Stimulated activated CD8-positive, alpha-beta memory T cell treated with anti-CD3 and anti-CD28 coated beads, Interleukin-15, amount 100 ng/mL, for 4 hours (primary cell): ENCODE measurements at places on chromosomes 1 and 21.

DNA sequence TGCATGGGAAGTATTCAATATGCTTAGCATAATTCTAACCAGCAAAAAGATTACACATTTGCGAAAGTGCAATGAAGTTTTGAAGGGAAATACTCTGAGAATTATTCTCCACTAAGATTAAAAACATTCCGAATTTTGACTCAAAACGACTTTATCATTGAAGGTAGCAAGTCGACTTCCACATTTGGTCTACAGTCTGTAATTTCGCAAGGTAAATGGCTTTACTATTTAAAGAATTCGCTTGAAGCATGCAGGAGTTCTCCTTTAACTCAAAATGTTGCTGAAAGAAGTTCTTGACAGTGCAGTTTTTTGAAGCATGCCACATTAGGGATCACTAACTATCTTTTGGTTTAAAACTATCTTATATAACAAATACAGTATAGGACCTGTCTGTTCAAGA is 161.0 kb upstream of the HP1BP3 start:
- DNase-seq: no peak

GRCh38 chr1:151540982-151541377 is 871 bp downstream of the TUFT1 start:
- DNase-seq: no peak

- DNase-seq: no peak
Observed at GRCh38 chr1:246181241-246181640, 325.8 kb downstream of the SMYD3 start.

DNA sequence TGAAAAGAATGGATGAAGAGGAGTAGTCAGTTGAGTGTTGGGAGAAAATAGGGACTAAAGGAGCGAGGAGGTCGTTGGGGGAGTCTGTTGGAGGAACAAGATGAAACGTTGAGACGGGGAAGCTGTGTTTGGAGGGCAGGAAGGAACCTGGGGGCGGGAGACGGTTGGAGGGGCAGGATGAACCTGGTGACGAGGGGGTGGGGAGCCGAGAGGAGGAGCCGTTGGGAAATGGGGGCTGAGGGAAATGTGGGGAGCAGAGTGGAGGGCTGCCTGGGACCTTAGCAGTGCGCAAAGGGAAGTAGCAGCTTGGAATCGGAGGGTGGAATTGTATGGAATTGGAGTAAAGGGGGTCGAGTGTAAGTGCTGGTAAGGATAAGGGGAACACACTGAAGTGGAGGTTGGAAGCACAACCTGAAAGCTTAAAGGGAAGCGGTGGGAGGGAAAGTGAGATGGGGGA is 630 bp downstream of the MTF2 start:
- DNase-seq: no peak

- no peak for DNase-seq
Observed at GRCh38 chr1:73042403-73042802, 760.1 kb upstream of the NEGR1 start.

DNA sequence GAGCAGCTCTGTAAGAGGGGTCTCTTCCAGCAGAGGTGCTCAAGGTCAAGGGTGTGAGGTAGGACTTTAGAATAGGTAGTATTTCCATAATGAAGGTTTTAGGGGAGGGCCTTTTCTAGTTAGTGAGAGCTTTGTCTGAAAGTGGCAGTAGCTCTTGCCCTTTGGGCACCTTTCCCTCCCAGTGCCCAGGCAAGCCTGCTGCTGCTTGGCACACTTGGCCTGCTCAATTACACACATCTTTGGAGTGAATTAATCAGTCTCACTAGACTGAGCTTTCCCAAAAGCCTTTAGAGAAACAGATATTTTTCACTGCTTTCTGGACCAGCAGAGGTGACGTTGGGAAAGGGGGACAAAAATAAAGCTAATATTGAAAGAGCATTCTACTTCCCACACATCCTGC is 48.0 kb downstream of the MAB21L3 start:
- DNase-seq: no peak

DNA sequence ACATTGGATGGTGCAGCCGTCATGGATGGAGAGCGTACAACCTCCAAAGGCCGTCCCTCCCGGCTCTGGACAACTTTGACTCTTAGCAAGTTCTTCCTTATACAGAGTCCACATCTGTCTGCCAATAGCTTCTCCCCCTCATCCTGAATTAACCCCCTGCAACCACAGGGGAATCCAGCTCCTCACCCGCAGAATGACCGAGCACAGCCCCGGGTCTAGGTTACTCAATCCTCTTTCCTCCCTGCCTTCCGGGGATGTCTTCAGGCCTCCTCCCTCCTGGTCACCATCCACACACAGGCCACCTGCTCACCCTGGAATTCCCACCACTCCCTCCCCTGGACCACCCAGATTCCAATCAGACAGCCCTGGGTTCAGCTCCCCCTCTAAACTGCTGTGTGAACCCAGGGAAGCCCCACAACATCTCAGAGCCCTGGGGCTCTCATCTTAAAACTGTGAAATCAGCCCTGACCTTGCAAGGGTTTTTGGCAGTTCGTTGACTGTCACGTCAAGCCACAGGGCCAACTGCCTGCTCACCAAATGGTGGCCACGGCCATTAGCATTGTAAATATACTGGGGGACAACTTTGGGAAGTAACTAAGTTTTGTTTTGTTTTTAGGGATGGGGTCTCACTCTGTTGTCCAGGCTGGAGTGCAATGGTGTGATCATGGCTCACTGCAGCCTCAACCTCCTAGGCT is 54.2 kb downstream of the HSPG2 start:
- DNase-seq: no peak

- DNase-seq: no peak
Observed at GRCh38 chr21:27201197-27201596, 234.3 kb upstream of the ADAMTS5 start.

GRCh38 chr1:167707942-167708341 is 13.8 kb upstream of the MPZL1 start:
- DNase-seq: no peak

DNA sequence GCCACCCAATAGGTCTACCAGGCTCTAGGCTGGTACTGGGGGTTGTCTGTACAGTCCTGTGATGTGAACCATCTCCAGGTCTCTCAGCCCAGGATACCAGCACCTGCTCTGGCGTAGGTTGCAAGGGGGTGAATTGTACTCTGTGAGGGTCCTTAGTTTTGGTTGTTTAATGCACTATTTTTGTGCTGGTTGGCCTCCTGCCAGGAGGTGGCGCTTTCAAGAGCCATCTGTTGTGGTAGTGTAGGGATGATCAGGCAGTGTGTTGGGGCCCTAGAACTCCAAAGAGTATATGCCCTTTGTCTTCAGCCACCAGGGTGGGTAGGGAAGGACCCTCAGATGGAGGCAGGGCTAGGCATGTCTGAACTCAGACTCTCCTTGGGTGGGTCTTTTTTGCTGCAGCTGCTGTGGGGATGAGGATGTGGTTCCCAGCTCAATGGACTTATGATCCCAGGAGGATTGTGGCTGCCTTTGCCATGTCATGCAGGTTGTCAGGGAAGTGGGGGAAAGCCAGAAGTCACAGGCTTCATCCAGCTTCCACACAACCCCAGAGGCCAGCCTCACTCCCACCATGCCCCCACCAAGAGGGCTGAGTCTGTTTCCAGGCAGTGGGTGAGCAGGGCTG is 301.8 kb upstream of the CHRM3 start:
- DNase-seq: no peak

DNA sequence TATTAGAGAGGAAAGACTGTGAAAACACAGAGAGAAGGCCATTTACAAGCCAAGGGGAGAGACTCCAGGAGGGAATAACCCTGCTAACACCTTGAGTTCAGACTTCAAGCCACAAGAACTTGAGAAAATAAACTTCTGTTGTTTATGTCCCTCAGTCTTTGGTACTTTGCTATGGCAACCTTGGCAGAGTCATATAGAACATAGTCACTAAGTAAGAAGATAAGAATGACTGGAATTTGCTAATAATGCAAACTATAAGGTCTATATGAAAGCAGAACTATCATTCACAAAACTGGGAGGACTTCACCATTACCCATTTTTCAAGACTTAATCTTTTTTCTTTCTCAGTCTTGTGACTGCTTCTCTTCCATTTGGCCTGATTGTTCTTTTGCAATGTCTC is 767.3 kb upstream of the ADAMTS5 start:
- DNase-seq: no peak

DNA sequence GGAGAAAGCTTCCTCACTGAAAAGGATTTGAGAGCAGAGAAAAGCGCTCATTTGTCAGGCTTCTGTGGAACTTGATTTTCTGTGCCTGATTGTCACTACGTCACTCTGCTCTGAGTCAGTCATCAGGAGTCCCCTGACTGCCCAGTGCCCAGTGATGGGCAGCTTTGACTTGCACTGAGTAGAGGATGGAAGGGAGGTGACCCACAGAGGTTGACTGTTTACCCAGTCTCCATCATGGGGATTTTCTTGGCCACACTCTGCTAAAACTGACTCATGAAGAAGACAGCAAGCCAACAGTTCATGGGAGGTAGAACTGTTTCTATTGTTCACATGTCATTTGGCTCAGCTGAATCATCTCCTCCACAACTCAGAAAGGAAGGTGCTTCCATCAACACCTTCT is 82.1 kb upstream of the DUSP10 start:
- DNase-seq: no peak

DNA sequence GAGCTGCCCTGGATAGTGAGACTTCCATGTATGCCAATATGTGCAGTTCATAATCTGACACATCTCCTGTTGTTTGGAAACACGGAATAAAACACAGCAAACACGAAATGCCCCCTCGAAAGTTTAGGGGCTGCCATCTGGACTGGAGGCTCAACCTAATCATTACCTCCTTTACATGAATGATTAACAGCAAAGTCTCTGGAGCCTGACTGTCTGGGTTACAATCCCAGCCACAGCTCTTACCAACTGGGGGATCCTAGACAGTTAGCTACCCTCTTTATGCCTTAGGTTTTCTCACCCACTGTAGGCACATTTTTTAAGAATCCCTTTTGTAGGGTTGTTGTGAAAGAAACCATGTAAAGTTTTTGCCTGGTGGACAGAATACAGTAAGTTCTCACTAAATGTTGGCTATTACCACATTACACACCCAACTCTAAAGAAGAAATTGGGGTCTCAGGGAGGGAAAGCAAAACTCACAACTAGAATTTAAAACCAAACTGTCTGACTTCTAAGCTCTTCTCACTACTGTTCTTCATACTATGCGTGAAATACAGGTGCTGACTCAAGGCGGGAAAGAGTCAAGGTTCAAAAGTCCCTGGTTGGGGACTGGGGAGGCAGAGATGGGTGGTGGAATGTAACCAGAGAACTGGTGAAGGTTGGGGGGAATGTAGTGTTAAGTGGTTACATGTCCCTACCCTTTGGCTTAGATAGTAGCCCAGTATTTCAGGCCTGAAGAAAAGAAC is 24.2 kb downstream of the CYP4A22 start:
- DNase-seq: no peak

GRCh38 chr1:177442584-177442983 is 271.8 kb downstream of the BRINP2 start:
- DNase-seq: no peak

- no peak for DNase-seq
Observed at GRCh38 chr1:152745289-152745704, 12.5 kb upstream of the KPRP start.

- DNase-seq: no peak
Observed at GRCh38 chr1:4931486-4931885, 277.1 kb downstream of the AJAP1 start.

DNA sequence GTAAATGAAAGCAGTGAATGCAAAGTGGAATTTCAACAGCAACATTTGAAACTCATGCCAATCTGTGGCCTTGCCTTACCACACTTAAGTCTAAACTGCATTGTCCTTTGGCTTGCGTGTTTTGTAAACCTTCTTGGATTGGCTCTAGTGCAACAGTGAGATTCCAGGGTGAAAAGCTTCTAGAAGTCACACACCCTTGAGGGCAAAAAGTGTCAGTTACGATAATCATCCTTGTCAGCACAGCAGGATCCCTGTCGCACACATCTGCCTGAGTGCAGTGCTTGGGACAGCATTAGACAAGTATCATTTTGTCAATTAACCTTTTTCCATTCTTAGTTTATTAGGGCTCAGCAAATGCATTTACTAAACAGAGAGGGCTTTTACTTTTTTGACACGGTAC is 243.4 kb upstream of the PTBP2 start:
- no peak for DNase-seq

- no peak for DNase-seq
Observed at GRCh38 chr1:42951588-42951987, 7.1 kb downstream of the SLC2A1 start.

DNA sequence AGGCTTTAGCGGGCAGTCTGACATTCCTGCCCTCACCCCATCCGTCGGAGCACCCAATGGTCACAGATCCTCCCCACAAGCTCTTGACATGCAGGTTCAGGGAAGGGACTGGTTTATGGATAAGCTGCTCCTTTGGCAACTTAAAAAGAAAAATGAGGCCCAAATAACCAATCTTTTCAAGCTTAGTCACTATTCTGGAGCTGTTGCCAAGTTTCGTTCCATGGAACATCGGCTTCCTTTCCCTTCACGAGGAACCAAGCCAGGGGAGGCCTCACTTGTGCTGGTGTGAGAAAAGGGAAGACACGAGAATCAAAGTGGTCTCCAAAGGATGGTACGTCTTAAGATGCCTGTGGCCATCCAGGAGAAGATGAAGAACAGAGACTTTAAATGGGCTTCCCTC is 46.1 kb upstream of the LPAR3 start:
- DNase-seq: no peak

DNA sequence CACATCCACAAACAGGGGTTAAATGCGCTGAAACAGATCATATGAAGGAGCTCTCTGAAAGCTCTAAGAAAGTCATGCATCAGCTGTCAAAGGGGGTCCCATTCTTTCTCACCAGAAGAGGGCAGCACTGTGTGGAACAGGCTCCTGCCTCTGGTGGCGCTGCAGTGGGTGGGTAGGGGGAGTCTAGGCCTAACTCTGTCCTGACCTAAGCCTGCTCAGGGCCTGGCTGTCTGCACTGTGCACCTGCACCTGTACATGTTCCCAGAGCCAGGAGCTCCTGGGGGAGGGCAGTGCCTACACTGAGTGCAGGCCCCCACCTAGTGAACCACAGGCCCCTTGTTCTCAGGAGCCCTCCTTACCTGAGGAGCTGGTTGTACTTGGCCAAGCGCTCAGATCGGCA is 16.0 kb downstream of the ENO1 start:
- no peak for DNase-seq

GRCh38 chr1:94552071-94552586 is 10.6 kb upstream of the F3 start:
- no peak for DNase-seq

DNA sequence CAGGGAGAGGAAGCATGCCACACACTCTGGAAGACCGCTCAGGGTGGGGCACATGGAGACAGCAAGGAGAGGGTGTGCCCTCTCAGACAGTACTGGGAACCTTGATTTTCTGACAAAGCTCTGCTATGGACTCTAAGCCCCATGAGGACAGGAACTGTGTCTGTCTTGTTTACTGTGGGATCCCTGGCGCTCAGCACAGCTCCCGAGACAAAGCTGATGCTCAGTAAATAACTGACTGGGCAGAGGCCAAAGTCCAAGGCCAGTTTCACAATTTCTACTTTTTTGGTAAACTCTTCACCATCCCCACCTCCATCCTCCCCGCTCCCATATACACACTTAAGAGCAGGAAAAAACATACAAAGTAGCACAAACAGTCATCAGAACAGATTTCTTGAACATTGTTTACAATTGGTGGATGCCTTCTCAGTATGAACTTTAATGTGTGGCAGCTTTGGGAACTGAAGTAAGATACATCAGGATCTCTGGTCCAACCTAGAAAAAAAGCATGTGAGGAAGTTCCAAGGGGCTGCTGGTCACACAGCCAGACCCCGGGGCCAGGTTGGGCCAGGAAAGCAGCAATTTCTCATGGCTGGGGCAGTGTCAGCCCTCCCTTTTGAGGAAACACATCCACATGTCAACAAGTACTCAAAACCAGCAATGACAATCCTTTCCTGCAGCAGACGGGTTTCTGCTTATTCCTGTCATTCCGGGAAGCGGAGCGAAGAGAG is 5.6 kb upstream of the AHCYL1 start:
- no peak for DNase-seq

- no peak for DNase-seq
Observed at GRCh38 chr1:205477759-205478247, 22.0 kb upstream of the BLACAT1 start.
